NCI-H1436 treated with DMSO at 0.1 percent for 48 hours (cell line): ENCODE measurements at places on chromosomes 11 and 22.

DNA sequence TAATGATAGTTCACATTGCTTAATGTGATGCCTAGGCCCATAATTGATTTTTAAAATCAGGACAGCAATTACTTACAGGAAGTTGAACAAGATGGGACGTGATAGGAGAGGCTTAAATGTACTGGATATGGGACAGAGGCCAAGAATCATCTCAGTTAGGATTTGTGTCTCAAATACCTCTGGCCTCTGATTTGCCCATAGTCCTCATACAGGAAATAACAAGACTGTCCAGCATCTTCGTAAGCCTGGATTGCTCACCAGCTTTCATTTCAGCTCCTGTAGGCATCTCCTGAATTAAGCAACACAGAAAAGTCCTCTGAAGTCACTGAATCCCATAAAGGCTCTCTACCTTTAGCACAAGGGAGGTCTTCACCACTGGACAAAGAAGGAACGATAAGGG is at the start of gene MRGPRX3:
MRGPRX3 (plus strand) TSS at position 231 of the 400 bp plus-strand sequence. CDS start 4,632 bp downstream, outside the sequence.
- DNase-seq, result no peak

DNA sequence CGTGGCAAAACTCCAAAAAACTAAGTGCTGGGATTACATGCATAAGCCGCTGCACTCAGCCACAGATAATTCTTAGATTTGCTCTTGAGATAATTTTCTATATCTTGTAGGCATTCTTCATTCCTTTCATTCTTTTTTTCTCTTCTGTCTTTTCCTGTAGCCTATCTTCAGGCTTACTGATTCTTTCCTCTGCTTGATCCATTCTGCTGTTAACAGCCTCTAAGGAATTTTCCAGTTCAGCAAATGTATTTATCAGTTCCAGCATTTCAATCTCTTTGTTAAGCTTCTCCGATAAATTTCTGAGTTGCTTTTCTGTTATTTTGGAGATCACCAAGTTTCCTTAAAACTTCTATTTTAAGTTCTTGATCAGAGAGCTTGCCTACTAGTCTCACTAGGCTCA is 46.7 kb downstream of the SMC1B start:
- no peak for DNase-seq

GRCh38 chr11:35311331-35311730 is 108.0 kb downstream of the SLC1A2 start:
- DNase-seq, result no peak

- no peak for DNase-seq
Measured at GRCh38 chr22:27512283-27512761, 289.2 kb downstream of the MN1 start.

DNA sequence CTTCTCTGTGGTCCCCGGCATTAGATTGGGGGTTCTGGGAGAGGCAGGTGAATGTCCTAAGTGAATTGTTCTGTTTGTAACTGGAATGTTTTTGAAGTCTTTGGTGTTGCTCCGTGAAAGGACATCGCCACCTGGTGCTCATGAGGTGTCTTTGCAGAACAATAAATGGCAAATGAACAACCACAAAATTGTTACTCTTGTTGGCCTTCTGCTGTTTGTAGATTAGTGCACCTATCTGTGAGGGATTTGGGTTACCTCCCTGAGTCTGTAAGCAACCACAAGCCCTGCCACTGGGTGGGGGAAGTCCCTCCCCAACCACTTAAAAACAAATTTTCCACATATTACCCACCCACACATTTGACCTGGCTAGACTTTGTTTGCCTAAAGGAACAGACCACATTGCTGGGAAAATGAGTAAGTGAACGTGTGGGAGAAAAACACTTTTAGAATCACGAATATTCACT is 4.7 kb downstream of the MPEG1 start:
- DNase-seq, result no peak

DNA sequence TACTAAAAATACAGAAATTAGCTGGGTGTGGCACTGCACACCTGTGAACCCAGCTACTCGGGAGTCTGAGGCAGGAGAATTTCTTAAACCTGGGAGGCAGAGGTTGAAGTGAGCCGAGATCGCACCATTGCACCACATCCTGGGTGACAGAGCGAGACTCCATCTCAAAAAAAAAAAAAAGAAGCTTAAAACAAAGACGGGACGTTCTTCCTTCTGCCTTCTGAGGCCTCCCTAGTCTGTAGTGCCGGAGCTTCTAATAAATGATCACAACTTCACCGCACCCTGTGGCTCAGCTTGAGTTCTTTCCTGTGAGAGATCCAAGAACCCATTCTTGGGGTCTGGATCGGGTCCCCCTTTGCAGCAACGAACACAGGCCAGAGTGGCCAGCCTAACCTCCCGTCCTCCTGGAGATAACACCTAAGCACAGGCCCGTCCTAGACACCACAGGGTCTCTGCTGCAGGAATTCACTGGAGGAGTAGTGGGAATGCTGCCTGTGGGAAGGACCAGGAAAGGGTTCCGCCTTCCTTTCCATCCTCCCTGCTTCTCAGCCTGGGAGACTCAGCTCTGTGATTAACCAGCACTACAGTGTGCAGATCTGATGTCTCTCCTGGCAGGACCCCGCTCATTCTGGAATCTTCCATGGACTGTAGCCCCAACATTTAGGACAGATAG is 2.2 kb upstream of the APOBEC3H start:
- no peak for DNase-seq

DNA sequence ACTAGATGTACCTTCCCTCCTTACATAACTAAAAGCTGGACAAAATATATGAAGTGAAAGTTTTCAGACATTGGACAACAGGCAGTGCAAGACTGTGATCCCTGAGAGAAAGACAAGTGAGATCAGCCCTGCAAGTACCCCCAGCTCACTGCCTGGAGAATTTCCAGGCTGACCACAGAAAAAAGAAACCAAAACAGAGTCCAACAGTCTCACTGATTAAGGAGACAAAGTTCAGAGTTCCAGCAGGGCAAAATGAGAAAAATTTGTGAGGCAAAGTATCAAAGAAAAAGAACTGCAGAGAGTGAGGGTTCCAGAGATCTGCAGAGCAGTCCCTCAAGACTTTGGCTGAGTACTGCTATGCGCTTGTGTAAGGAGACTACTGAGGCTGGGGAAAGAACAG is 47.3 kb upstream of the TMEM45B start:
- no peak for DNase-seq

DNA sequence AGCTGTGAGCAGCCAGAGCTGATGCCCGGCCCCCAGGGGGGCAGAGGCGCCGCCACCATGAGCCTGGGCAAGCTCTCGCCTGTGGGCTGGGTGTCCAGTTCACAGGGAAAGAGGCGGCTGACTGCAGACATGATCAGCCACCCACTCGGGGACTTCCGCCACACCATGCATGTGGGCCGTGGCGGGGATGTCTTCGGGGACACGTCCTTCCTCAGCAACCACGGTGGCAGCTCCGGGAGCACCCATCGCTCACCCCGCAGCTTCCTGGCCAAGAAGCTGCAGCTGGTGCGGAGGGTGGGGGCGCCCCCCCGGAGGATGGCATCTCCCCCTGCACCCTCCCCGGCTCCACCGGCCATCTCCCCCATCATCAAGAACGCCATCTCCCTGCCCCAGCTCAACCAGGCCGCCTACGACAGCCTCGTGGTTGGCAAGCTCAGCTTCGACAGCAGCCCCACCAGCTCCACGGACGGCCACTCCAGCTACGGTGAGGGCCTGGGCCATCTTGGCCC is 6.1 kb downstream of the CDC42EP1 start:
- DNase-seq, result no peak

DNA sequence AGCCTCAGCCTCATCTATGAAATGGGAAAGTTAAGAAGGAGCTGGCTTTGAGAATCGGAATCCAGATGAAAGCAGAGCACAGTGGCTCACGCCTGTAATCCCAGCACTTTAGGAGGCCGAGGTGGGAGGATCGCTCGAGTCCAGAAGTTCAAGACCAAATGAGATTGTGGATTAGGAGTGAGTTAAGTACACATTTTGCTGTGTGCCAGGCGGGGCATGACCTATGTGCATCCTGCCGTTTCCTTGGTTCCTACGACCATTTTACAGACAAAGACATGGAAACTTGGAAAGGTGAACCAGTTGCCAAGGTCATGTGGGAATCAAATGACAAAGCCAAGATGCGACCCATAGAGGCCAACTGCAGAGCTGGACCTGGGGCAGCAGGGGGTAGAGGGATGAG is 4.2 kb downstream of the PLA2G3 start:
- DNase-seq, result no peak

GRCh38 chr22:41563051-41563711 is 2.4 kb downstream of the CSDC2 start:
- no peak for DNase-seq

DNA sequence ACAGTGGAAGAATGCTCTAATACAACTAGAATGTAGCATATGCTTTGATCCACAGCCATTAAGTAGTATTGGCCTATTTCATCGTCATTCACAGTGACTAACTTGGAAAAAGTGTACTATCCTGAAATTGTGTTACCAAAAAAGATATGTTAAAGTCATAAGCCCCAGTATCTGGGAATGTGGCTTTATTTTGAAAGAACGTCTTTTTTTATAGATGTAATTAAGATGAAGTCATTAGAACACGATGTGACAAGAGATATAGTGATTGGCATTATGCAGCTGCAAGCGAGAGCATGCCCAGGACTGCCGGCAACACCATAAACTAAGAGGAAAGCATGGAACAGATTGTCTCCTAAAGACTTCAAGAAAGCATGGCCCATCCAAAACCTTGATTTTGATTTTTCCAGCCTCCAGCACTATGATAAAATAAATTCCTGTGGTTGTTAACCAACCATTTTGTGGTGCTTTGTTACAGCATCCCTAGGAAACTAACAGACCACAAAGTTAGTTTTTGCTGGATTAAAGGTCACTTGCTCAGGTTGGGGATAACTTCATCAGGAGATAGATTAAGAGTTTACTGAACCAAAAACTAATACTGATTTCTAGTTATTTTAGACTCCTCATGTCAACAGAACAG is 870.6 kb upstream of the LRRC4C start:
- DNase-seq, result no peak

DNA sequence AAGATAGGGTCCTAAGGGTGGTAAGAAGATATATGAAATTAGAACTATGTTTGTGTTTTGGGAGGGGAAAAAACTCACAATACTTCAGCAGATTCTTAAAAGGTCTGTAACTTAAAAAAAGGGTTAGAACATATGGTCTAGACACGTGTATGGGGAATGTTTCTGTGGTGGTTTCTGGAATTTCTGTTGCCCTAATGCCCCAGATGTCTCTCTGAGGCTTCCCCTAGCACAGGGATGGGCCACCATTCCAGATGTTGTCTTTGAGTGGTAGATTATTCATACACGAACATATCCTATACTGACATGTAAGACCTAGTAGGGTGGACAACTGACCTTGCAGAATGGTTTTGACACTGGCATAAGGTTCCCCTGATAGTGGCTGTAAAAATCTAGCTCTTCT is 26.2 kb downstream of the EHF start:
- no peak for DNase-seq

- DNase-seq, result no peak
Measured at GRCh38 chr22:47398491-47398890, 636.0 kb downstream of the TBC1D22A start.

DNA sequence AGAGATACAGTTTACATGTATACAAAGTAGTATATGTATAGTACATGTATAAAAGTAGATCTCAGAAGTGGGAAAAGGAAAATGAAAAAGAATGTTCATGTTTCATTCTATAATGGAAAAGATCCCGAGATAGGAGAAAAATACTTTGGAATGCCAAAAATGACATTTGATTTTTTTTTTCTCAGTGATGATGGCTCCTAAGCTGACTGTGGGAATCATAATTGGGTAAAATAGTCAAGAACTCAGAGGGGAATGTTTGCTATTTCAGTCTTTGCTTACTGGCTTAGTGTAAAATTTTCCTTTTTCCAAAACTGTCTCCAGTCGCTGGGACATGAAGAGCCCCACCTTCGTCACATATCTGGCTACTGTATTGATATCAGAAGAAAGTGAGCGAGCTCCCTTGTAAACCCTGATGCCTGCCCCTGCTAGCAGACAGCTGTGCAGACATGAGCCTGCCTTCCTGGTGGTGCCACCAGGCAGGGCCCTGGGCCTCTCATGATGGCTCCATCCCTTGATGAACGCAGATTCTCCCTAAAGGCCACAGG is 944.6 kb downstream of the NTM start:
- no peak for DNase-seq

- DNase-seq, result no peak
Measured at GRCh38 chr11:46876471-46876870, 30.4 kb upstream of the CKAP5 start.

GRCh38 chr22:17878941-17879340 is 104.7 kb upstream of the BID start:
- no peak for DNase-seq

DNA sequence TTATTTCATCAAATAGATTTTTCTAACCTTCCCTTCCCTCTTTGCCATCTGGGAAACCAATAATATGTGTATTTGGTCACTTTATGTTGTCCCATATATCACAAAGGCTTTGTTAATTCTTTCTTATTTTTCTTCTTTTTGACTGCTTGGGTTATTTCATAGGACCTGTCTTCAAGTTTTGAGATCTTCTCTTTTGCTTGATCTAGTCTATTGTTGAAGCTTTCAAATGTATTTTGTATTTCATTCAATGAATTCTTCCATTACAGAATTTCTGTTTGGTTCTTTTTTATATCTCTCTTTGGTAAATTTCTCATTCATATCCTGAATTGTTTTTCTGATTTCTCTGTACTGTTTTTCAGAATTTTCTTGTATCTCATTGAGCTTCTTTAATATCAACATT is 132.1 kb downstream of the FCHSD2 start:
- DNase-seq, result no peak

DNA sequence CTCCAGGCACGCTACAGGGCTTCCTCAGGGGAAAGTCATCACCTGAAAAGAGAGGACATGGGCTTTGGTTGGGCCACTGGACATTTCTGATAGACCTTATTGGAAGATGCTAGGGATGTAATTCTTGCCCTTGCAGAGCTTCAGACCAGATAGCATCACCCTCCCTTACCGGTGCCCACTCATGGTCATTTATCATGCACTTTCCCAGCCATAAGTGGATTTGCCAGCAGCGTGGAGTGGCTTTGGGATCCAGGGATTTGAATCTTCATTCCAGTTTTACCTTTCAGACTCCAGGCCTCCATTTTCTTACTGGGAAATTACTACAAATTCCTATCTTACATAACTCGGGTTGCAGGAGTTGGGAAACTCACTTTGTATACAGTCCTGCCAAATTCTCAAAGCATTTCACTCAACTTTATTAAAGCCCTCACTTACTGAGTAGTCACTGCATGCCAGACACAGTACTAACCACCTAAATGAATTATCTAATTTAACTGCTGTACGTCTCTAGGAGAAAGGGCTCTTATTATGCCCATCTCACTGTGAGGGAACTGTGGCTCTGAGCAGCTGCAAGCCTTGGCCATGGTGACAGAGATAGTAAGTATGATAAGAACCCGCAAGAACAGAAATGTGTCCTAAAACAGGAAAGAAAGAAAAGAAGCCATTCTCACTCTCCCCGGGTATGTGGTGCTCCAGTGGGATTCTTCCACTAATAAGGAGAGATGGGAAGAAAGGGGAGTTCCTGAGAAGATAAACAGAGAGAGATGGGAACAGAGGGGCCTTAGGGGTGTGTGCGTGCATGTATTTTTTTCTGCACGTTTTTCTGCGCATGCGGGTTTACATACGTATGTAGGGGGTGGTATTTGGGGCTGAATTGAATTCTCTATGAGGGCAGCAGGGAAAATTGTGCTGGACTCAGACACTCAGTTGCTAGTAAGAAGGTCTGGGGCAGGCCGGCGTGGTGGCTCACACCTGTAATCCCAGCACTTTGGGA is 9.7 kb downstream of the CHRM1 start:
- no peak for DNase-seq
